ENCODE measurements at places on chromosomes 7 and 10.

- DNase-seq = no peak
Observed at GRCh38 chr10:77188000-77188395, 449.6 kb downstream of the KCNMA1 start.

DNA sequence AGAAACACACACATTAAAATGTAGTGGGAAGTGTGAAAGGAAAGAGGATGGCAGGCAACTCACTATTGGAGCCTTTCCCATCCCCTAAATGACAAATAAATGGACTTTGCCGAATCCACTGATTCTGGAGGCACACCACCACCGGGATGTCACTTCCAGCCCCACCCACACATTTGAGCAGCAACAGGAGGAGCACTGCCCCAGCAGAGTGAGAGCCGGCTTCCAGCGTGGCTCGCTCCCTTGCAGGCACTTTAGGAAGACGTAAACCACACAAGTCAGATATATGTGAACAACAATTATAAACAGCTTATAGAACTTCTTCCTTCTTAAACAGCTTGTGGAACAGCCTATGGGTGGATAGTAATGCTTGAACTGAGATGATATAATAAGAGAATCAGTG is 191.0 kb downstream of the DGKI start:
- no peak for DNase-seq

DNA sequence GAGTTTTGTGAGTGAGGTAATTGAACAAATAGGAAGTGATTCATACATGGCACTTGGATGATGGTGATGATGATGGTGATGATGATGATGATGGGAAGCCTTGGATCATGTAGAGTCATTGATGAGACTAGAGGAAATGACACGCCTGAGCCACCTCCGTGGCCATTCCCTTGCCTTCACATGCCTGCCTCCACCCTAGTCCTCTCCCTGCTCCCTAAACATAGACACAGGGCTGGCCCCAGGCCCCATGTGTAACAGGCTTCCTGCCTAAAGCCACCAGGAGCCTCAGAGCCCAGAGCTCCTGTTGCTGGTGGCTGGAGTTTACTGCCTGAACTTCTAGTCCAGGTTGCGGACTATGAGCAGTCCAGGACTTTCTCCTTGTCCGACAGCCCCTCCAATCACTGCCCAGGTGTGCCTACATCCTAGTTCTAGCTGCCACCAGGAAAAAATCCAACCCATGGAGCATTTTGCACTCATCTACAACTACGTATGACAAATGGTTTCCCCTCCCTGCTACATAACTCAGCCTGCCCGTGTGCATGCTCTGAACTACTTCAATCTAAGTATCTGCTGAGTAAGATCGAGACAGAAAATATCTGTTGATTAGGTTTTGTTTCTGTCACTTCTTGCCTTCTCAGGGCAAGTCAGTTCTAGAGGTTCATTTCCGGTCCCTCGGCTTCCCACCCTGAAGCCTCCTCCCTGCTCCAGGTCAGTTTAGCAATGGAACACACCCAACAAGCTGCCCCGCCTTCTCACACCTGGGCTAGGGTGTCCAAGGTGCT is 35.5 kb upstream of the KDM7A start:
- DNase-seq = no peak

GRCh38 chr7:44505595-44505994 is 15.1 kb upstream of the NUDCD3 start:
- DNase-seq = no peak

DNA sequence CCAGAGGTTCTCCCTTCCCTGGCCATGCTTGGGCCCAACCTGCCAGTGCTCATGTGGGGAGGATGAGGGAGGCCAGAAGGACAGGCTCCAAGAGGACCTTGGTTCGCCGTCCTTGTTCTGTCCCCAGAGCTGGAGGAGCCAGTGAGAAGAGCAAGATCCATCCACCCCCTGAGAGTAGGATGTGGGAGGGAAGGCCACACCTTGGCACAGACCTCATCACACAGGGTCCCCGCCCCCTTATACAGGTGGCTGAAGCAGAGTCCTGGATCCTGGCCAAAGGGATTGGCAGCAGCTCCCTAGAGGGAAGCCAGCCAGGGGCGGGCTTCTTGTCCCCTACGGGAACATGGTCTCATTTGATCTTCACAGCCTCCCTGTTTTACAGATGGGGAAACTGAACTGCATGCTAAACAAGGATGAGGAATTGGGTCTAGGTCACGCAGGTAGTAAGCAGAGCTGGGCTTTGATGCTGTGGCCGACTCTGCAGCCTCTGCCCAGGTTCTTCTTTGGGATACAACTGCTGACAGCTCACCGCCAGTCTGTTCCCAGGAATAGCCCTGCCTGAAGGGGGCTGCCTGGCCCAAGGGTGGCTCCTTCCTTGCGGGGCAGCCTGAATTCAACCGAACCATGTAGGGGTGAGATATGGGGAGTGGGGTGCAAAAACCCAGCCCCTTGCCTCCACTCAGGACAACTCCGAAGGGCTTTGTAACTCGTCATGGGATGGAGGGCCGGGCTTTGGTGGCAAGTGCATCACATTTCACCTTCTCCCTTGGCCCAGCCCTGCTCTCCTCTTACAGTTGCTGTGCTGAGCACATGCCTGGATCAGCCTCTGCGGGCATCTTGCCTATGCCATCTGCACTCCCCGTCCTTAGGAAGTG is 62.2 kb upstream of the KDM7A start:
- no peak for DNase-seq

DNA sequence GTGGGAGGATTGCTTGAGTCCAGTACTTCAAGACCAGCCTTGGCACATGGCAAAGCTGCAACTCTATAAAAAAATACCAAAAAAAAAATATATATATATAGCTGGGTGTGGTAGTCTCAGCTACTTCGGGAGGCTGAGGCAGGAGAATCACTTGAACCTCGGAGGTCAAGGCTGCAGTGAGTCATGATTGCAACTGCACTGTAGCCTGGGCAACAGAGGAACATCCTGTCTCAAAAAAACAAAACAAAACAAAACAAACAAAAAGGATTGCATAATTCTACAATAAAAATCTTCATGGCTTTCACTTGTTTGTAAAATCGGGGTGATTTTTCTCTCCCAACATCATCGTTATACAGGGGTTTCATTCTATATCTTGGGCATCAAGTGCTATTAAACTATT is 35.1 kb downstream of the GUSB start:
- no peak for DNase-seq

GRCh38 chr7:77501192-77501515 is 35.9 kb upstream of the PTPN12 start:
- DNase-seq = no peak

DNA sequence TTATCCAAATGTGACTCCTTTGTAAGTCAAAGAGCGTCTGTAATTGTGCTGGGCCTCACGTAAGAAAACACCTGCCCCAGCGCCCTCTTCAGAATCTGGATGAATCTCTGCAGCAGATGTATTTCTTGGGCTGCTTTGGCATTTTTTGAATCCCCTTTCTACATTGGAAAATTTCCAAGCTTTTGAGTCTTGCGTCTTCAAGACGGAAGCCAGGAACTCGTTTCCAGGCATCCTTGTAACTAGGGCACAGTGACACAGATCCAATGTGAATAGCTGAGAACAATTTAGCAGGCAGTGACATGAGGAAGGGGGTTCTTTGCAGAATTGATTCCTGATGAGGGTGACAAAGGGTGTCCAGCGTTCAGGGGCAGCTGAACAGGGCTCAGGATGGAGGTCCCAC is 862.3 kb downstream of the TYW1 start:
- DNase-seq = no peak

- DNase-seq = no peak
Observed at GRCh38 chr10:123212063-123212462, 57.9 kb downstream of the BUB3 start.

DNA sequence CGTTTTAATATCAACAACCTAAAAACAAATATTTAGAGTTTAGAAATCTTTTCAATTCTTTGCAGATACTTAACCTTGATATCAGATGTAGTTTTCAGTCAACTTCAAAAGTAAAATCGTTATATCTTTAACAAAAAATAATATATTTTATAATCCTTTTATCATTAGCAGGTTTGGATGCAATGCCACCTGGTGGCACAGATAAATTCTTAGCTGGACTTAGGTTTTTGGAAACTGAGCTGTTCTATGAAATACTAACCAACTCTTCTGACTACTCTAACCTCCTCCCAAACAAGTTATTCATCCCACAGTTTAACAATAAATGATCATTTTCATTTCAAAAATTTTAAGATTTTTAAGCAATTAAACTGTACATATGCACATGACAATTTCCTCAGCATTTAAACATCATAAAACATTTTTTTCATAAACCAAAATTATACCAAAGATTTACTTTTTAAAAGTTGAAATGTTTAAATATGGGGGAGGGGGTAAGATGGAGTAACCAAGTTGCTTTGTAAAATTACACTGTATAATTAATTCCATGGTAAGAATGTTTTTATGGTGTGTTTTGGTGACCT is 56.9 kb downstream of the HIBADH start:
- DNase-seq = no peak

DNA sequence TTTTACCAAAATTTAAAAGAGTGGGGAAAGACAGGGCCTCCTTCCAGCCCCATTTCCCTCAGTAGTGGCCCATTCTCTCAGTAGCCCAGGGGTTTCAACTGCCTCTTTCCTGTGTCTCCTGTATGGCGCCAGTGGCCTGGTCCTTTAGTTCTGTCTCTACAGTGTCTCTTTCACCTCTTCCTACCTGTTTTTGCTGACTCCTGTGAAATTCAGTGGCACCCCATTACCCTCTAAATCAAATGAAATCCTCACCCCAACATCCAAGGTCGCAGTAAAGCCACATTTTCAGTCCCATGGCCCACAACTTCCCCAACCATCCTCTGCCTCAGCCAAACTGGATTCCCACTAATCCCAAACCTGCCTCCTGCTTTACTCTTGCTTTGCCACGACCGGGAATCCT is 200.7 kb downstream of the IPMK start:
- DNase-seq = no peak

DNA sequence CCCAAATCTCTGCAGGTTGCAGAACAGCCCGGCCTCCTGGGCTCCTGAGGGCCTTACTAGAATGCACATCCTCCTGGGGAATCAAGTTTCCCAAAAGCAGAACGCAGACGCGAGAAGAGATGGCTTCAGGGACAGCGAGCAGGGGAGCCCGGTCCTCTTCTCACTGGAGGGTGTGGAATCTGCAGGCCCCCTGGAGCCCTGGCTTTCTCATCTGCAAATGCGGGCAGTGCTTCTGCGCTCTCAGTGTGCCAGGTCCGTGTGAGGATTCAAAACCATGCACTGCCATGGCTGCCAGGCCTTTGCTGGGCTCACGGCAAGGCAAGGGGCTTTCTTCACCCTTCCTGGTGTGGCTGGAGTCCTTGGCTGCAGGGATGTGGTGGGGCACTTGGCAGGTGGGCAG is 330.9 kb upstream of the MKI67 start:
- no peak for DNase-seq

DNA sequence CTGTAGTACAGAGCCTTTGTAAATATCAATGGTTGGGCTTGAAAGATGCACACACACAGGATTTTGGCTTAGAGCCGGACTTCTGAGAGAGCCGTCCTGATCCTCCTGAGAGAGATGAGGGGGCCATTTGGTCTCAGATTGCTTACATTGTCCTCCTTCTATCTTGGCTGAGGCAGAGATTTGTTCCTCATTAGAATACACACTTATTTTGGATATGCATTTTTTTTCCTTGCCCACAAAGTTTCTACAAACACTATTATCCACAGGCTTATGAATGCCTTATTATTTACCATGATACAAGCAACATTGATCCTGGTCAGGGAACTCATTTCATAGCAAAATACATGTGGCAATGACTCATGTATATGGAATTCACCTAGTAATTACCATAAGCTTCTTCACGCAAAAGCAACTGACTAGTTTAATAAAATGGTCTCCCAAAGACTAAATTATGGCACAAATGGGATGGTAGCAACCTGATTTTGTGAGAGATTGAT is 175.3 kb downstream of the MDFIC start:
- DNase-seq = no peak

DNA sequence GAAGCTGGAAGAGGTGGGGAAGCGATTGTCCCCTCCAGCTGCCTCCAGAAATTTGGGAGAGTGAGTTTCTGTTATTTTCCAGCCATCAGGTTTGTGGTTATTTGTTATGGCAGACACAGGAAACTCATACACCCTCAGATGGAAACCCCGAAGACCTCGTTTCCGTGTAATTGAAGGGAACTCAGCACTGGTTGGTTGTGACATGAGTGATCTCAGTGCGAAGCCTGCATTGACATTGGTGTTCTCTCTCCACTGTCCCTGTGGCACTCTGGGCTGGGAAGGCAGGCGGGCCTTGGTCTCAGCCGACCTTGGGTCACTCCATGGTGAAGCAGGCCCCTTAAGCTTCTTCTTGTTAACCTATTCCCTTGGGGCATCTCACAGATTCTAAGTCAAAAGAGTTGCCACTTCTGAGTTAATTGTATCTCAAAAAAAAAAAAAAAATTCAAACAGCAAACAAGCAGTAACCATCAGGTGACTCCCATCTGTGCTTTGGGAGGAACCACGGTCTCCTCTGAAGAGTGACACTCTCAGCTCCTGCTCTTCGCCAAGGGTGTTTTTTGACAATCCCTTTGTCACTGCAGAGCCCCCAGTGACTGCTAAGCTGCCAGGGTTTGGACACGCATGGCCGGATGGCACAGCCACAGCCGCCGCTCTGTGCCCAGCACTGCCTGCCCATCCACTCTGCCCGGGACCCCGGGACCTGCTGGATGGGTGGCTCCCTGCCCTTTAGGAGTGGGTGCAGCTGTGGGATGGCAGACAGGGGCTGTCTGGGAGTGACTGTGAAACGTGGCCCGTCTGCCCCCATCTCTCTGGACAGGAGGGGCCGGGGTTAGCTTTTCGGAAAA is 233.6 kb downstream of the PRPF18 start:
- no peak for DNase-seq

GRCh38 chr10:31023558-31023957 is 8.1 kb downstream of the ZNF438 start:
- no peak for DNase-seq

DNA sequence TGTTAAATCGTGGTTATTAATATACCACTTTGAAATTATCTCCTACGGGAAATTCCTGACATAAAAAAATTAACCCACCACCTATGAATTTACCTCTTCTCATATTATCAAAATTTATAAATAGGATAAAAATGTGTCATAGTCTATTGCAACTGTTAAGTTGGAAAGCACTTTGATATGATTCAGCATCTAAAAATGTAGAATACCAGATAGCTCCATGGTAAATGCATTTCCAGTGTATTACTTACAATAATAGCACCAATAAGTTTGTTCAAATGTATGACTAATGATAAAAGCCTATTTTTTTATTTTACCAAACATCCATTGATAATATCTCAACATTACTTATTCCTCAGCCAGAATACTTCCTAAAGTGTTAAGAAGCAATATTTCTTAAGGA is 13.6 kb upstream of the KCND2 start:
- no peak for DNase-seq

DNA sequence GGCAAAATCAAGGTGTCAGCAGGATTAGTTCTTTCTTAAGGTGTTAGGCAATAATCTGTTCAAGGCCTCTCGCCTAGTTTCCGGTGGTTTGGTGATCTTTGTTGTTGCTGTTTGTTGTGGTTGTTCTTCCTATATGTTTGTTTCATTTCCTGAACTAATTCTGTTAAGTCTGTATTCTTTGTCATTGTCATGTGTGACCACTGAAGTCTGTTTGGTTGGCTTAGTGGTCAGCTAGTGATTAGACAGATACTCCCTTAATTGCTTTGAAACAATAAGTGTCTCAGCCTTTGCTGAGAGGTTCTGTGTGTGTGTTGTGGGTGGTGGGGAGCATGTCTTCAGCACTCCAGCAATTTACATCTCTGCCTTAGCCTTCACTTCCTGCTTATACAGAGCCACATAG is 46.0 kb downstream of the ABCC2 start:
- DNase-seq = no peak
